HFFc6 (cell line): ENCODE measurements at places on chromosomes 11 and 22. TPM values are rescaled to one million over a fixed set of nuclear protein-coding genes. Genes with fewer than 3 reads are reported as not detected.

- H3K36me3 ChIP-seq: peaks cover 14% of the 10 kb centered on the region; the same call in 1 of the 2 replicates
- peaks cover 4% of the 10 kb centered on the region; the same call in 1 of the 2 replicates for H3K4me1 ChIP-seq
- H3K4me3 ChIP-seq: no peak overlapping the region
- no peak for DNase-seq
- no peak overlapping the region for H3K27ac ChIP-seq
These were observed 6.9 kb downstream of the SCGB1C1 start for GRCh38 chr11:199782-200181.

- no peaks in the 10 kb centered on the region for H3K27me3 ChIP-seq
- DNase-seq: peak; percentile 69
- H3K4me1 ChIP-seq: peaks cover 42% of the 10 kb centered on the region
- no peaks in the 10 kb centered on the region for H3K36me3 ChIP-seq
- no peak overlapping the region for H3K27ac ChIP-seq
These were observed 15.4 kb downstream of the FAM181B start for GRCh38 chr11:82718307-82718706.

- peaks cover 23% of the 10 kb centered on the region for H3K27me3 ChIP-seq
- peaks cover 16% of the 10 kb centered on the region for H3K4me1 ChIP-seq
- no peak overlapping the region for H3K27ac ChIP-seq
- no peak overlapping the region for H3K4me3 ChIP-seq
- DNase-seq: no peak
- H3K36me3 ChIP-seq: no peaks in the 10 kb centered on the region
These were observed 115.4 kb downstream of the OSBP2 start for GRCh38 chr22:30810105-30810504.

Gene TPBGL
- not detected in 3 replicates for total RNA-seq

- H3K27me3 ChIP-seq: no peaks in the 10 kb centered on the region
- DNase-seq: peak; percentile 58
- no peak overlapping the region for H3K4me3 ChIP-seq
- peaks cover 4% of the 10 kb centered on the region; the same call in 1 of the 2 replicates for H3K36me3 ChIP-seq
- H3K27ac ChIP-seq: no peak overlapping the region
These were observed 57.1 kb downstream of the PARVB start for GRCh38 chr22:44080936-44081861.

GRCh38 chr11:128645968-128646367, 47.9 kb upstream of the FLI1 start:
- H3K27me3 ChIP-seq: peaks cover 10% of the 10 kb centered on the region
- H3K36me3 ChIP-seq: no peaks in the 10 kb centered on the region; the same call in 1 of the 2 replicates
- no peak overlapping the region for H3K4me3 ChIP-seq
- no peaks in the 10 kb centered on the region for H3K4me1 ChIP-seq

GRCh38 chr22:48517039-48518030, 1310.3 kb downstream of the BRD1 start:
- no peak for DNase-seq
- no peak overlapping the region for H3K4me3 ChIP-seq
- no peaks in the 10 kb centered on the region for H3K36me3 ChIP-seq
- H3K27me3 ChIP-seq: peaks cover 2% of the 10 kb centered on the region; the same call in 1 of the 2 replicates

GRCh38 chr22:42317008-42317407, 46.6 kb upstream of the TCF20 start:
- peaks cover 12% of the 10 kb centered on the region; the same call in 1 of the 2 replicates for H3K4me1 ChIP-seq
- no peak overlapping the region for H3K27ac ChIP-seq
- DNase-seq: no peak
- H3K36me3 ChIP-seq: no peaks in the 10 kb centered on the region
- H3K4me3 ChIP-seq: no peak overlapping the region
